RKO (cell line): ENCODE measurements at places on chromosomes 1 and 21.

GRCh38 chr21:44934797-44935532 is 4.9 kb upstream of the SLX9 start:
- no peak for DNase-seq

DNA sequence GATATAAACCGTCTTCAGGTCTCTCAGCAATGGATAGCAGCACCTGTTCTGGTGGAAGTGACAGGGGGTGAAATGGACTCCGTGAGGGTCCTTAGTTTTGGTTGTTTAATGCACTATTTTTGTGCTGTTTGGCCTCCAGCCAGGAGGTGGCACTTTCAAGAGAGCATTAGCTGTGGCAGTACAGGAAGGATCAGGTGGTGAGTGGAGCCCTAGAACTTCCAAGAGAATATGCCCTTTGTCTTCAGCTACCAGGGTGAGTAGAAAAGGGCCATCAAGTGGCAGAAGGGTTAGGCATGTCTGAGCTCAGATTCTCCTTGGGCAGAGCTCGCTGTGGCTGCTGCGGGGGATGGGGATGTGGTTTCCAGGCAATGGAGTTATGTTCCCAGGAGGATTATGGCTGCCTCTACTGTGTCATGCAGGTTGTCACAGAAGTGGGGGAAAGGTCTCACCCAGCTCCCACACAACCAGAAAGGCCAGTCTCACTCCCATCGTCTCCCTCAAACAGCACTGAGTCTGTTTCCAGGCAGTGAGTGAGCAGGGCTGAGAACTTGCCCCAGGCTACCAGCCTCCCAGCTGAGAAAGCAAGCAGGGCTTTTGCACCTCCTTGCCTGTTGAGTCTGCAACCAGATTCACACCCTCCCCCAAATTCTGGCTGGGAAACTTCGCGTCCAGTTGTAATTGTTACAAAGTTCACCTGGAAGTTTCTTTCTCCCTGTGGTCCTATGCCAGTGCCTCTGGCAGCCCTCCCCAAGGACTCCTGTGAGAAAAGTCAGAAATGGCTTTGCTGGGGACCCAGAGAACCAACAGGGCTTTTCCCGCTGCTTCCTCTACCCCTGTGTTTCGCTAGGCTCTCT is 39.1 kb upstream of the TTLL7 start:
- no peak for DNase-seq

DNA sequence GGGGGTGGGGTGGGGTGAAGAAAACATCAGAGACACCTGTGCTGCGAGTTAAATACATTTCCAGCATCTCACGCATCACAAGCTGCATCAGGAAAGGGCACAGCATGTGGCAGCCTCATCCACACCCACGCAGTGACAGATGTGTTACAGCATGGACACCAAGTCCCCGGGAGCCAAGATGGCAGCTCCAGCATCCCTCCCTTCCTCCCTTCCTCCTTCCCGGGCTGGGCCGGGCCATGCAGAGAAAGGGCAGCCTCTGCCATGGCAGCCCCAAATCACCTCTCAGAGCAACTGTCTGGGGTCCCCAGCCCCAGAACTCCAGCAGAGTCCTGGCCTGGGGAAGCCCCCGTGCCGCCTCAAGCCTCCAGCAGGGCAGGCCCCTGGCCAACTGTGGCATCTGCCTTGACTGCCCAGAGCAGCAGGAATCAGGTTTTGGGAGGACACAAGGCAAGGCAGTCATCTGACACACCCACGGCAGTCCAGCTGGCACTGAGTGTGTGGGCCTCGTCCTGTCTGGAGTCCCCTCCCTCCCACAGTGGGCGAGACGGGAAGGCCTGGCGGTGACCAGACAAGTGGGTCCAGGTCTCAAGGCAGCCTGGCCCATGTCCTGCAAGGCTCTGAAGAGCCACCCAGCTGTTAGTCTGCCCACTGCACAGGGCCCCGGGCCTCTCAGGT is 6.2 kb downstream of the SMIM1 start:
- DNase-seq: no peak

GRCh38 chr1:41021526-41022308 is at the start of gene SLFNL1:
TSS of gene SLFNL1 (minus strand) at chr1:41021725. CDS start at chr1:41020660, 1,065 bp downstream.
- DNase-seq: peak; percentile 30

DNA sequence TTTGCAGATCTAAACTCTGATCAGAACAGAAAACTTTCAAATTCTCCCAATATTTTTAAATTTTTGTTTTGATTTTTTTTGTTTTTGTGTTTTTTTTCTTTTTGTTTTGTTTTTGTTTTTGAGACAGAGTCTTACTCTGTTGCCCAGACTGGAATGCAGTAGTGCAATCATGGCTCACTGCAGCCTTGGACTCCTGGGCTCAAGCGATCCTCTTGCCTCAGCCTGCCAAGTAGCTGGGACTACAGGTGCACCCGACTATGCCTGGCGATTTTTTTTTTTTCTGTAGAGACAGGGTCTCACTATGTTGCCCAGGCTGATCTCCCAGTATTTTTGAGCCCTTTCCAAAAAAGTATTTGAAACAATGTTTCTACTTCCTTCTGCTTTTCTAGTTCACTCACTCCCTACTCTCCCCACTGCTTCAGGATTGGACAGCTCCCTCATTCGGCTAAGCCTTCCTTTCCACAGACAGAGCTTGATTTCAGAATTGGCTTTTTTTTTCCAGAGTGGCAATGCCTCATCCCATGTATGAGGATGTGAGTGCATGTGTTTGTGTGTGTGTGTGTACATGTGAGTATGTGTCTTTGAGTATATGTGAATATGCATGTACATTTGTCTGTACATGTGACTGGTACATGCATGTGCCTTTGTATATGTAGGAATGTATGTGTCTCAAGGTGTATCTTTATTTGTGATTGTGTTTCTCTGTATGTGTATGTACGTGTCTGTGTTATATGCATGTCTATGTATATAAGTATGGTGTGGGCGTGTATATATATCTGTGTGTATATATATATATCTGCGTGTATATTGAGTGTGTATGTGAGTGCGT is 11.9 kb downstream of the LHX4 start:
- DNase-seq: no peak

DNA sequence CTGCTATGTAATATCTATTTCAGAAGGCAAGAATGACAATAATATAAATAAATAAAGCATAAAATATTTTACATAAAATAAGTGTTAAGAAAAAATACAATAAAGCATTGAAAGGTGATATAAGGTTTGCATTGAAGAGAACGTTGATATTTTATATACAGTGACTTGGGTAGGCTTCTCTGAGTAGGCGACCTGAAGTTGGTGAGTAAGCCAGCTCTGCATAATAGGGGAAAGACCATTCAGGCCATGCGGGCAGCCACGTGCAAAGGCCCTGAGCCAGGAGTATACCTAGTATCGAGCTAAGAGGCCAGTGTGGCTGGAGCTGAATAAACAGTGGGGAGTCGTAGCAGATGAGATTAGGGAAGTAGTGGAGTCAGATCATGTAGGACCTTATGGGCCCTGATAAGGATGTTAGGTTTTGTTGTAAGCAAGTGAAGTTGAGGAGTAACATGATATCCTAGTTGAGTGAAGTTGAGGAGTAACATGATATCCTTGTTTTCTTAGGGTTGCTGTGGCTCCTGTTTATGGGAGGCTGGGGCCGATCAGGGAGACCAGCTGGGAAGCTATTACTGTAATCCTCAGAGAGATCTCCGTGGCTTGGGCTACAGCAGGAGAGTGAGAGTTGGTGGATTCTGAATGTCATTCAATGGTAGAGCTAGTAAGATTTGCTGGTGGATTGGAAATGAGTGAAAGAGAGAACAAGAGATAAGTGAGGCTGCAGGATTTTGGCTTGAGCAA is 22.0 kb downstream of the KCNK1 start:
- DNase-seq: no peak

DNA sequence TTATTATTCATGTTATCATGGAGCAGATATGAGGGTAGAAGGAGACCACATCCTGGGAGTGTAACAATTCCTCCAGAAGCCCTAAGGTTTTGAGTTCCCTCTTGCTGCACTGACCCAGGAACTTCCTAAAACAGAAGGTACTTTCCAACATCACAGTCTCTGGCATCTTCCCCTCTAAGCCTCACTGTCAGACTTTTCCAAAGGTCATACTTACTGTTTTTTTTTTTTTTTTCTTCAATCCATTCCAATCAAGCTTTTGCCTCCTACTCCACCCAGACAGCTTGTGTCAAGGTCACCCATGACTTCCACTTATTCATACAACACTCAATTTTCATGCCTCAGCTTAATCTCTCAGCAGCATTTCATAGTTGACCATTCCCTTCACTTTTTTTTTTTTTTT is 18.4 kb upstream of the UQCRHL start:
- no peak for DNase-seq

- no peak for DNase-seq
Measured at GRCh38 chr1:226733304-226733703, 5.8 kb downstream of the ITPKB start.

DNA sequence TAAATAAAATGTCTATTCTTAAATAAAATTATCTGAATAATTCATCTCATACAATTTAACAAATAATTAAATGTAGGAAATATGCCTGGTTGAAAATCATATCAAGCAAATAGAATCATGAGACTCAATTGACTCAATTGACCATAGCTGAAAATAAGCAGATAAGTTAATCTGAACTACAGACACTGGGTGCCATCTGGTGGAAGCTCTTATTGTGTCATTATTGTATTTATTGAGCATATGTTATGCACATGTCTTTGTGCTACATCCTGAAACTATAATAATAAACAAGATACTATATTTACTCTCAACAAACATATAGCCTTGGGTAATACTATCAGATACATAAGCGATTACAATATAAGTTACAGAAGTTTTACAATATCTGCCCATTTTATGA is 41.0 kb downstream of the BRINP3 start:
- peak; percentile 78 for DNase-seq

GRCh38 chr1:180563026-180563827 is 4.5 kb downstream of the OVAAL start:
- DNase-seq: no peak
